Body of pancreas (tissue), 4 donors: ENCODE measurements at places on chromosomes 2 and 18. TPM values are rescaled to one million over a fixed set of nuclear protein-coding genes. Genes with fewer than 3 reads are reported as not detected.

CRYBA2 gene
- 23.1 TPM for total RNA-seq

- H3K36me3 ChIP-seq, result no peaks in the 10 kb centered on the region
- H3K27ac ChIP-seq, result peak overlapping the region; percentile 48
- DNase-seq, result peak; percentile 80
- H3K4me3 ChIP-seq, result no peak overlapping the region
These were observed 18.6 kb upstream of the NCL start for GRCh38 chr2:231482806-231483391.

- no peak for DNase-seq
- no peaks in the 10 kb centered on the region for H3K27me3 ChIP-seq
- no peak overlapping the region for H3K27ac ChIP-seq
- no peak overlapping the region for H3K4me3 ChIP-seq
- no peaks in the 10 kb centered on the region for H3K36me3 ChIP-seq
- no peaks in the 10 kb centered on the region for H3K4me1 ChIP-seq
These were observed 19.4 kb upstream of the DSC3 start for GRCh38 chr18:31061945-31062344.

DNA sequence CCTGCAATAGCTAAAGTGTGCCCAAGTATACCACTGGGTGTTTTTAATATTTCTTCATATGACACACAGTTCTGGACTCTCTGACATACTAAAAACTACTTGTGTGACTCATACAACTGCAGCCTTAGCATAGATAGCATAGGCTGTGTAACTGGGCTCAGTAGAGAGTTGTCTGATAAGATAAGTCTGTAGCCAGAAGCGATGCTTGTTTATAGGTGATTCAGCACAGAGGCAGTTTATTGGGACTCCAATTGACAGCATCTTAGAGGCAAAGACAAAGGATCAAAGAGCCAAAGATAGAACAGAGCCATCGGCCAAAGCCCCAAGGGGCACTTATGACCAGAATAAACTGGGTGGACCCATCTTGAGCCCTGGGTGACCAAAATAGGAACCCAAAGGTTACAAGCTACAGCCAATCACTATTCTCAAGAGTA is 42.3 kb downstream of the AAK1 start:
- no peaks in the 10 kb centered on the region for H3K36me3 ChIP-seq
- no peak overlapping the region for H3K27ac ChIP-seq
- no peaks in the 10 kb centered on the region for H3K27me3 ChIP-seq
- DNase-seq, result no peak
- no peak overlapping the region for H3K4me3 ChIP-seq

GRCh38 chr18:78981394-78981831 is 1.8 kb downstream of the SALL3 start:
- H3K4me1 ChIP-seq, result peaks cover 20% of the 10 kb centered on the region
- peaks cover 20% of the 10 kb centered on the region for H3K27me3 ChIP-seq
- no peak overlapping the region for H3K4me3 ChIP-seq
- H3K36me3 ChIP-seq, result no peaks in the 10 kb centered on the region
- H3K27ac ChIP-seq, result no peak overlapping the region

DNA sequence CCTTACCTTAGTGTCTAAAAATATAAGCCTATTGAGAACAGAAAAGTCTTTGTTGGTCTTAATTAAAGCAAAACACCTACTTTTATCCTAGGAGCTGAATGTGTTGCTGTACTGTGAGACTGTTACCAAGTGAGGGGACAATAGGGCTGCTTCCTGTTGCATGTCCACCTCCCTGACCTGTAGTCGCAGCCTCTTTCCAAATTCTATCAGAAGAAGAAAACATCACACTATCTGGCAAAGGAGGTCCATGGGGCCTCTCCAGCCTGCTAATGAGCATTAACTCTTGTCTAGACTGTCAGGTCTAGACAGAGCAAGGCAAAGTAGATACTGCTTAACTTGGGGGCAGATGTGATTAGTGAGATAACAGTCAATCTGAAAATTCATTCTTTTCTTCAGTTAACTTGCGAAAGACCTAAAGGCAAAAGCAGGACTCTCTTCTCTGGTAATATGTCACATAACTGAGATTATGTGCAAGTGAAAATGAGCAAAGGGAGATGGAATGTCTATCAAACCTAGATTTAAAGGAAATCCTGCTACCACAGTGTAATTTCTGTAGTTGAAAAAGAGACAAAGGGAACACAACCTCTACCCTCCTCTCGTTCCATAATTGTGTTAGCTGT is 66.9 kb downstream of the CDH20 start:
- H3K27me3 ChIP-seq, result no peaks in the 10 kb centered on the region
- no peaks in the 10 kb centered on the region for H3K36me3 ChIP-seq
- H3K27ac ChIP-seq, result no peak overlapping the region
- no peak overlapping the region for H3K4me3 ChIP-seq
- no peaks in the 10 kb centered on the region for H3K4me1 ChIP-seq

UPP2 gene
- not detected for total RNA-seq

- no peaks in the 10 kb centered on the region for H3K4me1 ChIP-seq
- no peak overlapping the region for H3K27ac ChIP-seq
- no peaks in the 10 kb centered on the region for H3K27me3 ChIP-seq
- DNase-seq, result no peak
These were observed 395.6 kb upstream of the TRIB2 start for GRCh38 chr2:12320991-12321641.

- peaks cover 60% of the 10 kb centered on the region for H3K4me1 ChIP-seq
- H3K27me3 ChIP-seq, result no peaks in the 10 kb centered on the region
- DNase-seq, result no peak
- no peaks in the 10 kb centered on the region for H3K36me3 ChIP-seq
These were observed 102.1 kb downstream of the MEIS1 start for GRCh38 chr2:66536997-66537396.

DNA sequence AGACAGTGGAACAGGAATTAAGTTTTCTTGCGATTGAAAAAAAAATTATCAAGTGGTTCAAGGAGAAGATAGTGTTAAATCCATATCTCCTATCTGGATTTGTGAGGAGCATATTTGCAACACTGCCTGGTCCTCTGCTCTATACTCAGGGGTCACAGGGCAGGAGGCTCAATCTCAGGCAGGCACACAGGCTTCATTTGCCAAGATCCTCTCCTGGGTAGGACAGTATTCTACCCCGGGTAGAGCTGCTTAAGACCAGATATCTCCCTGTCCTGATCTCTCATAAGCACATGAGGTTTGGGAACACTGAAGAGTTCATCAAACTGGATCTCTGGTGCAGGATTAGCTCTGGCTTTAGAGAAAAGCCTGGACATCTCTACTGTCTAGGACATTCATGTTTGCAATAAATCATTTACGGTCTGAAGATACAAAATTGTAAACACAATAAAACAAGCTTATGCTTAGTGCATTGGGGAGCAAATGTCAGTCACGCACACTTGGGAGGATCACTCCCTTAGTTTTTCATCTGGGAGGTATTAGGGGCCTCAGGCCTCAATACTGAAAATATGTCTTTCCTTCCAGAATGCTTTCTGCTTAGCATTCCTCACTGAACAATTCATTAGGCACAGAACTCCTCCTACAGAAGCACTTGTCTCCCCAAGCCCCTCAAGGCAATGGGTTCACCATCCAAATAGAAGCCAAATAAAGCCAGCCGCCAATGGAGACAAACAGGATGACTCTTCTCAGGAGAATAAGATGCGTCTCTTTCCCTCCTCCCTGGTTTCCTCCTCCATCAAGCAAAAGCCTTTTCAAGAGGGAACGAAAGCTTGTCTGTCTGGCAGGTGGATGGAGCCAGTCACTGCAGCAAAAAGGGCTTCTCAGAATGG is 34.1 kb upstream of the LCLAT1 start:
- no peak overlapping the region for H3K4me3 ChIP-seq
- H3K27me3 ChIP-seq, result no peaks in the 10 kb centered on the region
- no peak for DNase-seq
- no peaks in the 10 kb centered on the region for H3K36me3 ChIP-seq

DNAJC27 gene
- 11.4 TPM for total RNA-seq

DNA sequence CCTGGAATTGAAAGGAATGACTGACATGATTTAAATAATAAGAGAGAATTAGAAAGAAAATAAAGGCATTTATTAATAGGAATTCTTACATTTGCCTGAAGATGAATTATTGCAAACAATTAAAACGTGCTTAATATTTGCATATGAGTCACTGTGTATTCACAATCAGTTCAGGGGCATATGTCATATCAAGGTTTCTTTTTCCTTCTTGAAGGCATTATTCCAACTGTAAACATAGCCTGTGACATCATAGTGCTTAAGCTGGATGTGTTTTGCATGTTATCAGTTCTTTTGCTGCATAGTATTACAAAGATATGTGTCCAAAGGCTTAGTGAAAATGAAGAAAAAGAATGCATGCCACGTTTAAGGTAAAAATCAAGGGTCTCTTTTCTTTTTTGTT is 80.8 kb downstream of the MEIS1 start:
- DNase-seq, result no peak
- peak overlapping the region; percentile 65 for H3K27ac ChIP-seq
- peaks cover 39% of the 10 kb centered on the region for H3K4me1 ChIP-seq
- no peaks in the 10 kb centered on the region for H3K36me3 ChIP-seq

DNA sequence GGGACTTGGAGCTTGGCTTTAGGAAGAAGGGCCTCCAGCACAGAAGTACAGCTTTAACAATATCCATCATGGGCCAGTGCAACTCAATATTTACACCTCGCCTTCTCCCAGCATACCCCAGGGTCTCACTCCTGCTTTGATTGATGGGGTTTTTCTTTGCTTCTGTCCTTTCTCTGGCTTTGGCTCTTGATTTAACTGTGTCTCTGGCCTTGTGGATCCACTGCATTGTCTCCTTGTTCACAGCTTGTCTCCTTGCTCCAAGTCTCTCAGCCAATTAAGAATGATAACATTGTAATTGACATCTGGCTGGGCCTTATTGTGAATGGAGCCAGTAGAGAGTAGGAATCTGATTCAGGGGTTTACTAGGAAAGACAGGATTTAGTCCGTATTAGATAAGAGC is 1019.5 kb downstream of the TMEM182 start:
- DNase-seq, result no peak
- H3K4me1 ChIP-seq, result no peaks in the 10 kb centered on the region
- no peak overlapping the region for H3K27ac ChIP-seq
- H3K27me3 ChIP-seq, result no peaks in the 10 kb centered on the region
- H3K36me3 ChIP-seq, result no peaks in the 10 kb centered on the region
- H3K4me3 ChIP-seq, result no peak overlapping the region

- H3K4me1 ChIP-seq, result peaks cover 7% of the 10 kb centered on the region
- no peak for DNase-seq
- H3K27me3 ChIP-seq, result no peaks in the 10 kb centered on the region
- H3K4me3 ChIP-seq, result no peak overlapping the region
- H3K27ac ChIP-seq, result no peak overlapping the region
These were observed 30.9 kb downstream of the MLPH start for GRCh38 chr2:237517990-237518389.

GRCh38 chr18:26565514-26565913 is 17.2 kb upstream of the KCTD1 start:
- no peaks in the 10 kb centered on the region for H3K36me3 ChIP-seq
- H3K4me3 ChIP-seq, result no peak overlapping the region
- peaks cover 16% of the 10 kb centered on the region for H3K4me1 ChIP-seq
- no peak overlapping the region for H3K27ac ChIP-seq
- H3K27me3 ChIP-seq, result no peaks in the 10 kb centered on the region

DNA sequence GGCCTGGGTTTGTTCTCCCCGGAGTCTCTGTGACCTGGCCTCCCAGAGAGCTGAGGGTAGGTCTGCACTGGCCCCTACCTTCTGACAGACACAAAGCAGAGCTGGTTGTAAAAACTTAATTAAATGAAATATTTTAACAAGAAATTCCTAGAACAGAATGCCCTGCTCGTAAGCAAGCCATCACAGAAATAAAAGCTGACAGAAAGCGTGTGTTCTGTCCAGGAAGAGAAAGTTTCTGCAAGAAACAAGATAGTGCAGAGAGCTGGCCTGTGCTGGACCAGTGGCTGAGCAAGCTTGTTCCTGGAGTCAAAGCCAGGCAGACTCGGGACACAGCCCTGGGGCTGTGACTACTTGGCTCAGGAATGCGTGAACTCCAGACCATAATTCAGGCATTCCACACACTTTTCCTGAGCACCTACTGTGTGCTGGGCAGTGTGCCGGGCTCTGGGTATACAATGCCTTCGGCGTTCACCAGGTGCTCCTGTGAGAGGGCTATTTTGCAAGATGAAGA is 51.6 kb downstream of the APOB start:
- H3K36me3 ChIP-seq, result no peaks in the 10 kb centered on the region
- no peaks in the 10 kb centered on the region for H3K4me1 ChIP-seq
- H3K27me3 ChIP-seq, result no peaks in the 10 kb centered on the region
- no peak overlapping the region for H3K4me3 ChIP-seq
- no peak overlapping the region for H3K27ac ChIP-seq

STK36 gene
- total RNA-seq, result 57.4 TPM

PKP4 gene
- total RNA-seq, result 36.3 TPM

DSC3 gene
- not detected for total RNA-seq

- no peak for DNase-seq
- no peak overlapping the region for H3K27ac ChIP-seq
- H3K4me1 ChIP-seq, result no peaks in the 10 kb centered on the region
- no peaks in the 10 kb centered on the region for H3K36me3 ChIP-seq
- no peaks in the 10 kb centered on the region for H3K27me3 ChIP-seq
These were observed 165.7 kb downstream of the TMX3 start for GRCh38 chr18:68548904-68549870.

BOLL gene
- total RNA-seq, result not detected

GALNT1 gene
- total RNA-seq, result 27.0 TPM

- no peaks in the 10 kb centered on the region for H3K27me3 ChIP-seq
- no peak overlapping the region for H3K4me3 ChIP-seq
- H3K4me1 ChIP-seq, result no peaks in the 10 kb centered on the region
- no peak for DNase-seq
- no peak overlapping the region for H3K27ac ChIP-seq
- no peaks in the 10 kb centered on the region for H3K36me3 ChIP-seq
These were observed 88.5 kb upstream of the COL5A2 start for GRCh38 chr2:189267925-189268579.

GRCh38 chr2:207042841-207043240 is 103.5 kb downstream of the CPO start:
- H3K4me3 ChIP-seq, result no peak overlapping the region
- no peaks in the 10 kb centered on the region for H3K36me3 ChIP-seq
- H3K27ac ChIP-seq, result no peak overlapping the region
- no peaks in the 10 kb centered on the region for H3K4me1 ChIP-seq
- no peak for DNase-seq

- no peaks in the 10 kb centered on the region for H3K27me3 ChIP-seq
- H3K27ac ChIP-seq, result no peak overlapping the region
- no peaks in the 10 kb centered on the region for H3K36me3 ChIP-seq
- DNase-seq, result no peak
These were observed 23.4 kb upstream of the C1QL2 start for GRCh38 chr2:119181791-119182445.

REG3G gene
- total RNA-seq, result 673 TPM

TRIM43 gene
- not detected for total RNA-seq

ECEL1 gene
- 0.26 TPM for total RNA-seq

LYG2 gene
- total RNA-seq, result not detected

NEU2 gene
- not detected for total RNA-seq

GRCh38 chr18:28062443-28062842 is 114.5 kb downstream of the CDH2 start:
- no peaks in the 10 kb centered on the region for H3K4me1 ChIP-seq
- H3K27me3 ChIP-seq, result no peaks in the 10 kb centered on the region
- DNase-seq, result no peak
